ENCODE measurements at places on chromosomes 7 and 10.
A peak's percentile ranks its signal among the peaks of the same experiment; 100 is the strongest.

- no peaks in the 10 kb centered on the region for H3K27me3 ChIP-seq
- H3K4me1 ChIP-seq, result peaks cover 86% of the 10 kb centered on the region
- H3K27ac ChIP-seq, result peak overlapping the region; percentile 92
- H3K4me3 ChIP-seq, result no peak overlapping the region
Observed at GRCh38 chr7:47605816-47606575, 24.1 kb upstream of the TNS3 start.

- no peaks in the 10 kb centered on the region for H3K27me3 ChIP-seq
- DNase-seq, result no peak
- H3K27ac ChIP-seq, result no peak overlapping the region
- peaks cover 20% of the 10 kb centered on the region for H3K4me1 ChIP-seq
- H3K4me3 ChIP-seq, result no peak overlapping the region
Observed at GRCh38 chr10:63766745-63767137, 245.5 kb downstream of the REEP3 start.

DNA sequence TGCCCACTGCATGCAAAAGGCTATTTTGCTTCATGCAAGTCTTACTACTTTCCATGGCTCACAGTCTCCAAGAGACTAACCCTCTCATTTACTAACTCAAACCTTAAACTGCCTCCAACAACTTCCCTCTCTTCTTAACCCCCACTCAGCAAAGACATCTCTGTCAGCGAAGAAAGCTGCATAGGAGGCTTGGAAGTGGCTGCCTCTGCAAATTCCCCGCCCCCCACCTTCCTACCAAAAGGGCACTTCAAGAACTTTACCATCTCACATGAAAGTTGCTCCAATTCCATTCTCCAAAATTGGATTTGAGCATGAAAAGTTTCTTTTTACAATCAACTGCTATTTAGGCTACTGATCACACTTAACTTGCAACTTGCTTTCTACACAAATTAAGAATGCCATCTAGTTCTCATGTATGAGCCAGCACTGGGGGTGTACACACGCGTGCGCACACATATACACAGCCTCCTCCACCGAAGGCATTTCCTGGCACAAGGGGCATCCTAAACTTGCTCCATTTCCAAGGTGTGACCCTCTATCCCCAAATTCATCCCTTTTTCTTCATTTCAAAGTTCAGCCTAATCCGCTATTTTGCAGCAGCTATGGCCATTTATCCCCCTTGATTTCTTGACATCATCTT is 1.8 kb downstream of the CCDC6 start:
- H3K27me3 ChIP-seq, result no peaks in the 10 kb centered on the region
- no peaks in the 10 kb centered on the region for H3K36me3 ChIP-seq
- peak overlapping the region; percentile 92 for H3K27ac ChIP-seq

- no peaks in the 10 kb centered on the region for H3K36me3 ChIP-seq
- H3K27ac ChIP-seq, result no peak overlapping the region
- 0 out of 2 replicates have a peak, but pooled peaks cover 2% of the 10 kb centered on the region for H3K27me3 ChIP-seq
Observed at GRCh38 chr10:11068861-11069633, 51.4 kb downstream of the CELF2 start.

- H3K36me3 ChIP-seq, result no peaks in the 10 kb centered on the region
- no peaks in the 10 kb centered on the region for H3K27me3 ChIP-seq
- no peak for DNase-seq
- no peak overlapping the region for H3K27ac ChIP-seq
- no peak overlapping the region for H3K4me3 ChIP-seq
Observed at GRCh38 chr7:82210416-82211184, 233.0 kb downstream of the CACNA2D1 start.

DNA sequence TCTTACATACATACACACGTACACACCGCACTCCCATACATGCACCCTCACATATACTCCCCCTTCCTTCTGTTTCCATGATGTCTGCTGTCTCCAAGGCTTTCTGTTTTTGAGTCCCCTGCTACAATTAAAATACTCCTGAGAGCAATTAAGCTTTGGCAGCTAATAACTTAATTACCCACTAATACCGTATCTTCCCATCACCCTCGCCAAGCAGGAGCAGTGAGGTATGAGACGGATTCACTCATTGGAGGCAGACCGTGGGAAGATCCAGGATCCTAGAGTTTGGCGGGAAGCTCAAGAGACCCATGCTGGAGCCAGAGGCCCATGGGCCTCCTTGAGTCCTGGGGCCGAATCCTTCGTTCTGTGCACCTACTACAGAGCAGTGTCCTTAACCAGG is 1.7 kb upstream of the CALN1 start:
- H3K27me3 ChIP-seq, result no peaks in the 10 kb centered on the region
- no peaks in the 10 kb centered on the region for H3K4me1 ChIP-seq
- H3K27ac ChIP-seq, result no peak overlapping the region
- no peak for DNase-seq

DNA sequence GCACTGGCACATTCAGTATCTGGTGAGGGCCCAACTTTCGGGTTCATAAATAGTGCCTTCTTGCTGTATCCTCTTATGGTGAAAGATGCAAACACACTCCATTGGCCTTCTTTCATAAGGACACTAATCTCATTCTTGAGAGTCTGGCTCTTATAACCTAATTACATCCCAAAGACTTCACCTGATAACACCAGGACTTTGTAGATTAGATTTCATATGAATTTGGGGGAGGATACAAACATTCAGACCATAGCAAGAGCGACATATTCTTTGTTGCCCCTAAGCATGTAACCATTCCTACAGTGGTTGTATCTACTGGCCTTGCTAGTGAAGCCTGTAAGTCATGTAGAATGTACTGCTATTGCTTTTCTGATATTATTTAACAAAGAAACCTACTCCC is 525.2 kb downstream of the GFRA1 start:
- no peak for DNase-seq
- no peaks in the 10 kb centered on the region for H3K27me3 ChIP-seq
- H3K4me1 ChIP-seq, result no peaks in the 10 kb centered on the region
- no peak overlapping the region for H3K4me3 ChIP-seq

DNA sequence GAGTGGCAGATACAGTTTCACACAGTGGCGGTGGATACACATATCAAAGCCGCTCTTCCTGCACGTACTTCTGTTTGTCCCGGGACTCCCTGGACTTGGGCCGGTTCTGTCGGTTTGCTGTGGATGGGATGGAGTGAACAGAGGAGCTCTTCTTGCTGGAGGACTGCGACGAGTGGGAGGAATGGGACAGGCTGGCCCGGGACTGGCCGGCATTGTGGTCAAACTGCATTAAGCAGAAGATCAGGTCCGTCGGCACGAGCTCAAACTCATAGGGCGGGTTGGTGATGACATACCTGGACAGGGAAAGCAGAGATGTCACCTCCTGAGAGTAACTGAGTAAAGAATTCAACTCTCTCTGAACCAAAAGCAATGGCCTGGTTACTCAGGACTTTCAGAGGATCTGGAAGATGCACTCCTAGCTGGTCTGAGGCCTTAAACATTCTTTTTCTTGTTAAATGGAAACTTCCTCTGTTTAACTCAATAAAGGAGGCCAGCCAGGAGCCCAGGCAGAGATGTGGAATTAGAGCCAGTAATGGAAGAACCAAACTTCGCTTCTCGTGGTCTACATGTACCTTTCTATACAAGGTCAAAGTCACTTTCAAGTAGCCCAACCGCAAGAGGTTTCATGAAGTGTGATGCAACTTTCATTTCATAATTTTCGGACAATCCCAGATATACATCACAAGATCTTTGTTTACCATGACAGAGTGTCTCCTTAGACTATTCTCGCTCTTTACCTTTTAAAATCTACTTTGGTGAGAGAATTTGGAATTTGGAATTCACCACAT is 750.2 kb downstream of the KCNMA1 start:
- H3K4me3 ChIP-seq, result no peak overlapping the region
- H3K4me1 ChIP-seq, result no peaks in the 10 kb centered on the region
- no peak for DNase-seq
- H3K36me3 ChIP-seq, result no peaks in the 10 kb centered on the region
- no peaks in the 10 kb centered on the region for H3K27me3 ChIP-seq

GRCh38 chr10:23319835-23320234 is 24.8 kb downstream of the C10orf67 start:
- H3K4me3 ChIP-seq, result no peak overlapping the region
- DNase-seq, result no peak
- H3K27me3 ChIP-seq, result no peaks in the 10 kb centered on the region
- H3K4me1 ChIP-seq, result no peaks in the 10 kb centered on the region
- no peaks in the 10 kb centered on the region for H3K36me3 ChIP-seq
- H3K27ac ChIP-seq, result no peak overlapping the region

- H3K36me3 ChIP-seq, result no peaks in the 10 kb centered on the region
- H3K27ac ChIP-seq, result no peak overlapping the region
- no peaks in the 10 kb centered on the region for H3K27me3 ChIP-seq
Observed at GRCh38 chr7:40205992-40206391, 71.2 kb downstream of the SUGCT start.

GRCh38 chr7:27652518-27652917 is 10.2 kb downstream of the HIBADH start:
- DNase-seq, result no peak
- H3K27me3 ChIP-seq, result no peaks in the 10 kb centered on the region
- no peaks in the 10 kb centered on the region for H3K4me1 ChIP-seq
- no peak overlapping the region for H3K4me3 ChIP-seq
- no peak overlapping the region for H3K27ac ChIP-seq
